Renal cortex interstitium (tissue), 15 donors: ENCODE measurements at places on chromosomes 12 and 14. TPM values are rescaled to one million over a fixed set of nuclear protein-coding genes. Genes with fewer than 3 reads are reported as not detected.

The SLCO1B1 gene
- 0.08 TPM for polyA plus RNA-seq

The KRT86 gene
- polyA plus RNA-seq, result not detected

The SLC17A8 gene
- polyA plus RNA-seq, result 0.23 TPM

The IQSEC3 gene
- 15.3 TPM for polyA plus RNA-seq

The TMBIM4 gene
- 149 TPM for polyA plus RNA-seq

The OAS1 gene
- 13.5 TPM for polyA plus RNA-seq

The CLEC1B gene
- 1.4 TPM for polyA plus RNA-seq

The SDSL gene
- 17.0 TPM for polyA plus RNA-seq

The CCDC60 gene
- polyA plus RNA-seq, result 0.16 TPM

The COA8 gene
- polyA plus RNA-seq, result 39.7 TPM

The NANOG gene
- polyA plus RNA-seq, result 0.17 TPM

The HELB gene
- polyA plus RNA-seq, result 5.6 TPM
